ENCODE measurements at places on chromosomes 11 and 22.

DNA sequence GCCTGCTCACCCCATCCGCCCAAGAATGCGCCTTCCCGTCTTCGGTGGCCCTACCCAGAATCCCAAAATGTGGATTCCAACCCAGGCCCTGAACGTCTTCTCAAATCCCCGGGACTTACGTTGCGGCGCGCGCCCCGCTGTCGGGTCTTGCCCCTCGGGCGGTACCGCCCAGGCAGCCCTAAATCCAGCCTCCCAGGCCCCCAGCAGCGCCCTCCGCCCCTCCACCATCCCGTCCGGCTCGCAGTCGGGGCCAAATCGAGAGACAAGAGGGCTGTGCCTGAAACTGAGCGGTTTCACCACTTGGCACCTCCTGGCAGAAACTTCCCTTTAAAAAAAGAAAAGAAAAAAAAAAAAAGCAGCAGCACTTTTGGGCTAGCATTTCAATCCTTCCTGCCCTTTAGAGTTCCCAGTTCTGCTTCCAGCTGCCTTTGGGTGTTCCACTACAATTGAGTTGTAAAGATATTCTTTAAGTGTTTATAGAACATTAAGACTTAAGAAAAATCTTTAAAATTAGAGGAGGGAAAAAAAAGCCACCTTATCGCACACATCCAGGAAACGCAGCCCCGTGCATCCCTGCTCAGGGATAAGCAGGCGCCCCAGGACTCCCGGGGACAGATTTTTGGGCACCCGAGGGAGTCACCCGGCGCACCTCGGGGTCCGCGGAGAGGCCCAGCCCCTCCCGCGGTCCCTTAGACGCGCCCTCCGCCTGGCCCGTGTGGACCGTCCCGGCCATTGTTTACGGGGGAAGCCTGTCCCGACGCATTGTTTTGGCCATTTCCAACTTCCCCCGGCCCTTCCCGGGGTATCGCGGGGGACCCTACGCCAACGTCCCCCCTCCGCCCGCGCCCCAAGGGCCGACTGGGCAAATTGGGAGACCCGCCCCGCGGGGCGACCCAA, 57.6 kb downstream of the KCNJ4 start:
- DNase-seq: no peak

DNA sequence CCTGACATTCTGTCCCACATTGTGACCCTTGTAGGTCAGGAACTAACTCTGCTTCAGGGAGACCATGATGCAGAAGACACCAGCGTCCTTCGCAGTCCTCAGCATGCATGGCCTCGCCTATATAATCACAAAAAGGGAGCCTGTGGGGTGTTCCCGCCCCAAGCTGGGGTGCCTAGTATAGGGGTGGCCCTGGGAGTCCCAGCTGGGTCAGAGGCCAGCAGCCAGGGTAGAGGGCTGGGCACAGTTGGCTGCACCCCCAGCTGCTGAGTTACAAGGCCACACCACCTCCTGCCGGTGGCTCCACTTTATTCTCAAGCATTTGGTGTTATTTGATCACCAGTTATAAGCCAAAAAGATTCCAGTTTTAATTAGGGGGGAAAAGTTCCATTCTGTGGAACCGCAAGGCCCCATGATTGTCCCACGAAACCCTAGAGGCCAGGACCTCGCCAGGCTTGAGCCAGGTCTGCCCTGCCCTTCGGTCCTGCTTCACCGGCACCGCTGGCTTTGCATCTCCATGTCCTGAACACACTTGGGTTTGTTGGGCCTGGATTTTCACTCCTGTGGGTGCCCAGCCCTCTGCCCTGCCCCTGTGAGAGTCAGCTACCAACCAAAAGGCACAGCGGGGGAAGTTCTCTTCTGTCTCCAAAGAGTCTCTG, 15.0 kb upstream of the GNB1L start:
- no peak for DNase-seq

DNA sequence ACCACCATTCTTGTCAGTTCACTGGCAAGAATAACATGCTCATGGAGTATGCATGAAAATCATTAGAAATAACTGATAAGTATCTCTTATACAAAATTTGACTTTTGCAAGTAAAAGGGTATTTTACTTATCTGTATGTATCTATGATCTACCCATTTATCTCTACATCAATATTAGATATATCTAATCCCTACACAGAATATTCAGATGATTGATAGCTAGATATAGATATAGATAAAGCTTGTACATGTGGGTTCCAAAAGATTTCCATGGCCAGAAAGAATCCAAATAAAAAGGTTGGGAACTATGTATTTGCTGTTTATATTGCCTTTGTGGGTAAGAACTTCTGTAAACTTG, 185.5 kb downstream of the MAML2 start:
- no peak for DNase-seq

DNA sequence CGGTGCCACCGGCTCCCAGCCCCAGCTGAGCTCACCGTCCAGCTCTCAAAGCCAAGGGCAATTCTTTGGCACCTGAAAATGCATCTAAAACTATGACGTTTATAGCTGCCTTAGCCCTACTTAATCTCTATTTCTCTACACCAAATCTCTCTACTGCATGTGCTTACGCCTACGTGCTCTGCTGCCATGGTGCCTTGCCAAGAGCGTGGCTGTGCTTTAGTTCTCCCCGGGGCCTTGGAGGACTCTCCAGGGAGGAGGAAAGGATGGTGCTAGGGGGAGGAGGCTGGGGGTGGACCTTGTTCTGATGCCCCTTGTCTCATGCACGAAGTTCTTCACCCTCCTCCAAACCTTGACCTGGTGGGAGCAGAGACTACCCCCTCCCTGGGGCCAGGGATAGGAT, 9.0 kb upstream of the BID start:
- DNase-seq: no peak

- no peak for DNase-seq
Measured at GRCh38 chr11:76690736-76691135, 20.2 kb upstream of the LRRC32 start.

DNA sequence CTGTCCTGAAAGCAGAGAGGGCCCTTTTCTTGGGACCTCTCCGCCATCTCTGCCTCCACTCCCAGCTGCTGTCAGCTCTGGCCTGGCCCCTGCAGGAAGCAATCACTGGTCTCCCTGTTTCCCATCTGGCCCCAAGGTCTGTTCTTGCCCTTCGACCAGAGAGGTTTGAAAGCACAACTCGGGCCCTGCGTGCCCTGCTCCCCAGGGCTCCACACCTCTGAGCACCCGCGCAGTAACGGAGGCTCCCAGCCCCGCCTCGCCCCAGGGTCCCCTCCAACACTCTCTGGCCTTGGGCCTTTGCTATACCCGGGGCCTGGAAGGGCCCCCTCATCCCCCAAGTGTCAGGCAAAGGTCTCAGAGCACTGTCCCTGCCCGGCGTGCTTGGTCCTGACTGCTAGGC, 7.8 kb upstream of the CD81 start:
- DNase-seq: no peak

DNA sequence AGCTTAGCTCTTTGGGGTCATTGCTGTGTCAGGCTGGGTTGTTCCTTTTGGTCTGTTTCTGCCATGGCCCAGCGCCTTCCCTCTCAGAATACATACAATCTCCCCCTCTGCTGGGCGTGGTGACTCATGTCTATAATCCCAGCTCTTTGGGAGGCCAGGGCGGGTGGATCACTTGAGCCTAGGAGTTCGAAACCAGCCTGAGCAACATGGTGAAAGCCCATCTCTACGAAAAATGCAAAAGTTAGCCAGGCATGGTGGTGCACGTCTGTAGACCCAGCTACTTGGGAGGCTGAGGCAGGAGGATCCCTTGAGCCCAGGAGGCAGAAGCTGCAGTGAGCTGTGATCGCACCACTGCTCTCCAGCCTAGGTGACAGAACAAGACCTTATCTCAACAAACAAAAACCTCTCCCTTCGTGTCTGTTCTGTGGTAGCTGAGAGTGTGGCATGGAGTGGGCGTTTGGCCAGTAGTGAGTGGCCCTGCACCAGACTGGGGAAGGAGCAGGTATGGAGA, 46.7 kb upstream of the RAB1B start:
- no peak for DNase-seq

DNA sequence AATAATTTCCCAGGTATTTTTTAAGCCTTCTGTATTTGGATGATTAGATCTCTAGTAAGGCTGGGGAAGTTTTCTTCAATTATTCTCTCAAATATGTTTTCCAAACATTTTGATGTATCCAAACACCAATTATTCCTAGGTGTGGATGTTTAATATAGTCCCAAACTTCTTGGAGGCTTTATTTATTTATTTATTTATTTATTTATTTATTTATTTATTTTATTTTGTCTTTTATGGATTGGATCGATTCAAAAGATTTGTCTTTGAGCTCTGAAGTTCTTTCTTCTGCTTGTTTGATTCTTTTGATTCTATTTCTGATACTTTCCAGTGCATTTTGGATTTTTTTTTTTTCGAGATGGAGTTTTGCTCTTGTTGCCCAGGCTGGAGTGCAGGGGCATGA, 2267.9 kb upstream of the RAG2 start:
- no peak for DNase-seq

GRCh38 chr22:47386812-47387510, 624.5 kb downstream of the TBC1D22A start:
- DNase-seq: no peak

- DNase-seq: no peak
Measured at GRCh38 chr11:2737866-2738265, 38.1 kb upstream of the KCNQ1OT1 start.

DNA sequence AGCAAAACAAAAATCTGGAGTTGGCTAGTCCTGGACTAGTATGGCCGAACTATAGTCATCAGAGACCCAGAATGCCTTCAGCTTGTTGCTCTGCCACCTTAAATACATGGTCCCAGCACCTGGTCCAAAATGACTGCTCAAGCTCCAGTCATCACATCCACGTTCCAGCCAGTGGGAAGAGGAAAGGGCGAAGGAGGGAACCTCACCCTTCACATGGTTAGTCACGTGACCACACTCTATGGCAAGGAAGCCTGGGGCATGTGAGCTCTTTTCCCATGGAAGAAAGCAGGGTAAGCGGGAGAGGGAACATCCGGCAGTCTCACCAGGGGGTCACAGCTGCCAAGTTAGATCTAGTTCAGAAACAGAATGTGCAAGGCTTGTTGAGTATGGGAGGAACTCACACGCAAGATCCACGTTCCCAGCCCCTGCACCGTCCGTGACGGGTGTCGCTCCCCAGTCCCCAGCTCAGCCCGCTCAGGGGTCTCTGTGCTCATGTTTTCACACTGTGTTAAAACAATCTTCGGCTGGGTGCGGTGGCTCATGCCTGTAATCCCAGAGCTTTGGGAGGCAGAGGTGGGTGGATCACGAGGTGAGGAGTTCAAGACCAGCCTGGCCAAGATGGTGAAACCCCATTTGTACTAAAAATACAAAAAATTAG, 1.9 kb upstream of the ANO9 start:
- peak; percentile 90 for DNase-seq

DNA sequence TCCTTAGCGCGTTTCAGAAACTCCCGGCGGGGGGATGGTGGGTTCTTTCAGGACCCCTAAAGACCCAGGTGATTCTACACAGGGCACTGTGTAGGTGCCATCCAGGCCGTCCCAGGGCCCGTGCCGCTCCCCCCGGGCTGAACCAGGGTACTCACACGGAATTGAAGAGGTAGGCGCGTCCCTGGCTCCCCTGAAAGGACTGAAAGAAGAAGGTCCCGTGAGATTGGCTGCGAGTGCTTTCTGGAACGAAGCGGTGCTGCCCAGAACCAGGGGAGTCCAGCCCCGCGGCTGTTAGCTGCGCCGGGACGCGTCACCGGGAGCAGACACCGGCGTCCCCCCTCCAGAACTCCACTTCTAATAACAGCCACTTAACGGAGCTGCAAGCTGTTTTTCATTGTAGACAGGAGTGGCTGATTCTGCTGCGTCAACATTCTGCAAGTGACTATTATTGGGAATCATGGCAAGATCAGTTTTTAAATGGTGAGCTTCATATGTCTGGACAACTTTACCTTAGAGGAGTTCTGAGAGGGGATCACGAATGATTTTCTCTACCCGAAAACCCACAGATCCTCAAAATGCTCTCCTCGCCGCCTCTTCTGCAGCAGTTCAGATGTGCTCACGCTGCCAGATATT, 31.8 kb downstream of the YPEL1 start:
- no peak for DNase-seq

DNA sequence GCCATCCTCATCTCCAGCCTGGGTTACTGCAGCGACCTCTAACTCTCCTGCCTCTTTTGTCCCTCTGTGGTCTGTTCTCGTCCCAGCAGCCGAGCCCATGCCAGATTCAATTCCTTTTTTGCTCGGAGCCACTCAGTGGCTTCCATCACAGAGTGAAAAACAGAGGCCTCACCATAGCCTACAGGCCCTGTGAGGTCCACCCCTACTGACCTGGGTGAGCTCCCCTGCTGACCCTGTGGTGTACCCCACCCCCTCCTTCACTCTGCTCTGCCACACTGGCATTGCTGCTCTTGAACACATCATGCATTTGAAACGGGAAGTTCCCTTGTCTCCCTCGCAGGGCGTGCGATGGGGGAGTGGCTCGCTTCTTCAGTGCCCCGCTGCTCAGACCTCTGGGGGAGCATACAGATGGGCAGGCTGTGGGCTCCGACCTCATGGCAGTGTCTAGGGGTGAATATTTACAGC, 2.1 kb downstream of the AIP start:
- no peak for DNase-seq

GRCh38 chr22:48253573-48253972, 1491.1 kb downstream of the TBC1D22A start:
- no peak for DNase-seq

DNA sequence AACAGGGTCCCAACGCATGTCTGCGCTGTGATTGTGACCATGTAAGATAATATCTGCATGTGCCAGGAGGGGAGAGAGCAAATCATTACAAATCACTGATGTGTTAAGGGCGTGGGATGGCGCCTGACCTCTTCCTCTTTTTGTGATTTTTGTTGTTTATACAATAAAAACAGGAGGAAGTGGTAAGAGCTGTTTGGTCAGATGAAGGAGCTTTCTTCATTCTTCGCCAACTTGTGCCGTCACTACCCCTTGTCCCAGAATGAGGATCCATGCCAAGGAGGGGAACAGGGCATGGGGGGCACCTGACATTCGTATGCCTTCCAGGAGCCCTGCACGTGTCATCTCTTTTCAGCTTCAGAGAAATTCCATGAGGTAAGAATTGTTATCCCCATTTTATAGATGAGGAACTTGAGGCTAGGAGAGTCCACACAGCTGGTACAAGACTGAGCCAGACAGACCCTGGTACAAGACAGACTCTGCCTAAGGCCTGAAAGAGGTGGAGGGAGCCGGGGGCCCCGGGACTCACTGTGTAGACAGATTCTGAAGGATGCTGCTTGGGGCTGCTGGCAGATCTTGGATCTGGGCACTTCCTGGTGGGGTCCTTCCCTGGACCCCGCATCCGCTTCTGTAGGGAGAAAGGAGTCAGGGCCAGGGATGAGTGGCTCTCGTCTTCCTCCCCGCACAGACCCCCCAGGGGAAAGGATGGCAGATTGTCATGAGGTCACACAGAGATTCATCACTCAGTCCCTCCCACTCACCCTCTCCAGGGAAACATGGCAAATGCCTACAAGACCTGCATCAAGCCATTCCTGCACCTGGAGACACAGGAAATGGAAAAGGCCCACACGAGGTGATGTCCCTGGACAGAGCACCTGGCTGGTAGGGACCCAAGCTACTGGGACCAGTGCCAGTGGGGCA, 34.6 kb downstream of the NFAM1 start:
- no peak for DNase-seq
